ENCODE measurements at places on chromosomes 7 and 10.
A peak's percentile ranks its signal among the peaks of the same experiment; 100 is the strongest.

GRCh38 chr7:150408393-150409299 lies 29.5 kb downstream of the ZNF775 start:
- no peak for DNase-seq

DNA sequence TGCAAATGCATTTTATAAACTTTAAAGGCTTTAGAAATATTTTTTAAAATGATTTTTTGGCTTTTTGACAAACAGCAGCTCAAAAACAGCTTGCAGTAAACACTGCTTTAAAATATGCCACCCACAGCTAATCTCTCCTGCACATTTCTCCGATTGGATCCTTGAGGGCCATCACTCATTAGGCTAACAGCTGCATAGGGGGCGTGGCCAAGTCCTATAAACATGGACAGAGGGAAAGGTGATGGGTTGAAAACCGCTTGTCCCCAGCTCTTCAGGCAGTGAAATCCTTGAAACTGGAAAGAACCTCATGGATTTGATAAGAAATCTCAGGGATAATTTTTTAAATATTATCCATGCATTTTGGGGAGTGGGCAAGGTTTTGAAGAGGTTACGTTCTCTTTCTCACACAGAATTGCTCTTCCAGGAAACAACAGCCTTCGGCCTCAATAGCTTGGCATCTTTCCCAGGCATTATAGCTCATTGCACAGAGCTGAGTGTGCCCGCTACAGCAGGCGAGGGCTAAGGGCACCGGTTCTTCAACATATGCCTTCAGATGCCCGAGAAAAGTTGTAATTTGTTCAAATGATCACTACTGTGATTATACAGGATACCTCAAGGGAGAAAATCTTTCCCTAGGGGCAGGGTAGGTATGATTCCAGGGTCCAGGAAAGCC lies 1.7 kb downstream of the PLEKHS1 start:
- no peak for DNase-seq

- peak; percentile 57 for DNase-seq
These were observed 82.6 kb downstream of the PIP4K2A start for GRCh38 chr10:22631646-22632278.

DNA sequence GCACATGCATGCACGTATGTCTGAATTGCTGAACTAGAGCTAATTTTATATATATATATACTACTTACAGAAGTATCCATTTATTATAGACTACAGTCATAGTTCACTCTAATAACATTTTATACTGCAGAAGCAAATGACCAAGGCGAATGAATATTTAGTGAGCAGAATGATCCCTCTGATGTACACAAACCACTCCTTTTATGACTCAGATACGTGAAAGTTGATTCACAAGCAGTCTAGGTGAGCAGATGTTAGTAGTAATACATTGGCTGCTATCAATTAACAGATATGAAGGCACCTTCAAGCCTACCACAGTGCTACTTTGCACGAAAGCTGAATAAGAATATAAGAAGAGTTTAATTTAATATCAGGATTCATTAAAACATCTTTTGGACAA lies 10.4 kb downstream of the GPAM start:
- no peak for DNase-seq

- no peak for DNase-seq
These were observed 26.3 kb downstream of the UNC5B start for GRCh38 chr10:71238626-71239025.

DNA sequence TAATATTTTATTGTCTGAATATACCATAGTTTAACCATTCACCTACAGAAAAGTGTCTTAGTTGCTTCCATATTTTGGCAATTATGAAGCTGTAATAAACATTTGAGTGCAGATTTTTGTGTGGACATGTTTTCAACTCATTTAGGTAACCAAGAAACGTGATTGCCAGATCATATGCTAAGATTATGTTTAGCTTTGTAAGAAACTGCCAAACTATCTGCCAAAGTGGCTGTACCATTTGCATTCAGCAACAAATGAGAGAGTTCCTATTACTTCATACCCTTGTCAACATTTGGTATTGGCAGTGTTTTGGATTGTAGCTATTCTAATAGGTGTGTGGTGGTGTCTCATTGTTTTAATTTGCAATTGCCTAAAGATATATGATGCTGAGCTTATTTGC lies 233.5 kb downstream of the TMEM26 start:
- DNase-seq, result no peak

DNA sequence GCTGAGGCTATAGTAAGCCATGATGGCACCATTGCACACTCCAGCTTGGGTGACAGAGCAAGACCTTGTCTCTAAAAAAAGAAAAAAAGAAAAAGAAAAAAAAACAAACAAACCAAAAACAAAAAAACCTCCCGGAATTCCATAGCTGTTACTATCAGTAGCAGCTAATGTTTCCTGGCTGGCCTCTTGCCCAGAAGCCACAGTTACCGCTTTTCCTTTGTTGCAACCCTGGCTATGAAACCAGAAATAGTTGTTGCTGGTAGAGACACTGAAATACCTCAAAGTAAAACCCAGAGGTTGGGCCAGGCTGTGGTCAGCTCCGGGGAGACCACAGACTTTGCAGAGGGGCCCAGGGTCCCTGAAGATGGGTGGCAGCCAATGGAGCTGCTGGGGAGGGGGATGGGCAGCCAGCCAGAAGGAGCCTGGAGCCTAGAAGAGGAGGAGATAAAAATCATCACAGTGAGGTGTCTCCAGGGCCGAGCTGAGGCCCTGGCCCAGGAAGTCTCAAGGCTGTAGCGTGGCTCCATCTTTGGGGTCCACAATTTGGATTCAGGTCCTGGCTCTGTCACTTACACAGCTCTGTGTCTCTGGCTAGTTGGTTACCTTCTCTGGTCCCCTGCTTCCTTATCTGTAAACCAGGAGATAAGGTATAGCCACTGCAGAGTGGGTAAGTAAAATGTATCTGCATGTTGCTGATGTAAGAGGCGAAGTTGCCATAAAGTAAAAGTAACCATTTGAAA lies 3.4 kb upstream of the CHST12 start:
- DNase-seq, result peak; percentile 60

DNA sequence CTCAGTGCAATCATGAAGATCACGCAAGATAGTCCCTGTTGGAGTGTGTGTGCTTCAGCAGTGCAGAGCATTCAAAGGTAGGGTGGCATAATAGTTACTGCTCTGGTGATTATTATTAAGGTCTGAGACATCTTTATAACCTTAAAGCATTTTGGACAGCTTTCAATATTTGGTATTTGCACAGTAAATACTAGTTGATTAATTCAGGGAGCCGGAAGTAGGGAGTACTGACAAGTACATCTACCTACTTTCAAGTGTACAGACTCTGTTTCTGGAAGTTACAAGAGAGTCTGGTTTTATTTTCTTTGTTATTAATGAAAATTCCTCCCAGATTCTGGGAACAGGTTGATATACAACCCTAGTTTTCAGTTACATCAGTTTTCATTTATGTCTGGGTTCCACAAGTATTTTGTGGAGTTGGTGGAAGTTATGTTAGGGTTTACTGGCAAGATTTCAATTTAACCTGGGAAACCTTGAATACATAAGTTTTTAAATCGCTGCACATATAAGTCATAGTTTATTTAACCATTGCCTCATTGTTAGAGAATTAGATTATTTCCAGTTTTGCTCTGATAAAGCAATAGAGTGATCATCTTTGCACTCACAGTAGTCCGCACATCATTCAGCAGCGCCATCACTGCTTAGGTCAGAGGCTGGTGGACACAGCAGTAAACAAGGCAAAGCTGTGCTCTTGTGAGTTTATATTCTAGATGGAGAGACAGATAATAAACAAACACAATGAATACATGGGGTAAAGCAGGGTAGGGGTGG lies 366.6 kb downstream of the REEP3 start:
- no peak for DNase-seq

DNA sequence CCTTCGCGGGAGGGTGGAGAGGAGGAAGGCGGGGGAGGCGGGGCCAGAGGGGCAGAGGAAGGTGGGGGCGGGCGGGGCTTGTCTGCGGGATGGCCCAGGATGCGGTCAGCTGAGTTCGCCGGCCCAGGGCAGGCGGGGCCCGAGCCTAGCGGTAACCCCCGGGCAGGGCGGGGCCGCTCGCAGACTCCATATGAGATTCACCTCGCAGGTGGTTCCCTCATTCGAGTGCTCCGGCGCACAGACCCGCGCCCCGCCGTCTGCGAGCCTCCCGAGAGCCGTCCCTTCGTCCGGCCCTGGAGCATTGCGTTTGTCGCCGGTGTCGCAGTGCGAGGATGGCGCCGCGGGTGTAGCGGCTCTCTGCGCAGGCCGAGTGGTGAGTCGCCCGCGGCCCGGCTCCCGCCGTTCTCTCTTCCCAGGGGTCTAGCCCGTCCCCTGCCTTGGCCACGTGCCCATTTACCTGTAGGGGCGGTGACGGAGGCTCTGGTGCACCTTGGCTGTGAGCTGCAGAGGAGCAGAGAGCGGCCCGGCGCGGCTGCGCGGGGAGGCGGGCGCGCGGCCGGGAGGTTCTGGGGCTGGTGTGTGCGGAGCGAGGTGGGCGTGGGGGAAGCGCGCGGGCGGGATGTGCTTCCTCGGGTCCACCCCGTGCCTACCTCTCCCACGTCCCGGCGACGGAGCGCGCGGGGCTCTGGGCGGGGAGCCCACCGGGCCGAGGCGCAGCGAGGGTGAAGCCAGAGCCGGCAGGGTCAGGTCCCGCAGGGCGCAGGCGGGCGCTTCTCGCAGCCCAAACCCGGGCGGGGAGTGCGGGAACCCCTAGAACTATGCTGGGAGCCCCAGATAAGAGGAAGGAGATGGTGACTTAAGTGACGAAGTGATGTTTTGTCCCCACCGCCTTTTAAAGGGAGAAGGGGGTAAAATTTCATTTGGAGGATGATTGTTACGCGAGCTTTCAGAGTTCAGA lies at the start of gene UPP1:
Gene UPP1 (plus strand): TSS at position 220 of the 958 bp plus-strand sequence. CDS start 5,519 bp downstream, outside the sequence.
- DNase-seq, result peak; percentile 77

DNA sequence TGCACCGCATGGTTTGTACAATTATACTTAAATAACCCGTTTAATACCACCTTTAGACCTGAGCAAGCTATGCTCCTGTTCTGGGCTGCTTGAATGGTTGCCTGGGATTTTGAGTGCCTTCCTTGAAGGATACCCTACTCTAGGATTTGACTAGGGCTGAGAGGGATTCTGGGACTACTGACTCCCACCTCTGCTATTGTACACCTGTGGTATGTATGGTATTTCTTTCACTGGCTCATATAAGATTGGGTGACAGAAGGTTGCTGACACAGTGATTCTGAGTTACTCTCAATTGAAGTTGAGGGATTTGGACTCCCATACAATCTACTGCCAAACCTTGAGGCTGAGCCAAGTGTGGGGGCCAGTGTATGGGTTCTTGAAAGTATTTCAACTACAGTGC lies 494.4 kb upstream of the SEMA3D start:
- DNase-seq, result no peak

GRCh38 chr7:33764752-33765451 lies 140.4 kb upstream of the BMPER start:
- DNase-seq, result no peak

GRCh38 chr10:29646238-29646902 lies 11.6 kb upstream of the SVIL start:
- no peak for DNase-seq

DNA sequence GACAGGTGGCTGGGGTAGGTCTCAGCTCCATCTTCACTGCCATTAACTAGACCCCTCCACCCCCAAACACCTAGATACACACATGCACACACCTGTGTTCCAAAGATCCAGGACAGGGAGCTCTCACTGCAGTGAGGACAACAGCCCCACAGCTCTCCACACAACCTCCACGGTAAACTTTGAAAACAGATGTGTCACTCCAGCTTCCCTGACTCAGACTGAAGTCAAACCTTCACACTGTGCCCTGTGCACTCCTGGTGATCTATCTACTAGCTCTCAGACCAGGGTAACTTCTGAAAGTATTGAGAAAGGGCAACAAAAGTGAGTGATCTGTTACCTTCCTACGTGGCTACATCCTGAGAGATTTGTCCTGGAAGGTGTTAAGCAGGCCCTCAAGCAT lies 519.8 kb downstream of the XPNPEP1 start:
- no peak for DNase-seq
